Right atrium auricular region (tissue), 2 donors: ENCODE measurements at places on chromosomes 5 and 9.
A peak's percentile ranks its signal among the peaks of the same experiment; 100 is the strongest.

GRCh38 chr5:102536323-102536928 lies 37.6 kb upstream of the SLCO6A1 start:
- DNase-seq = no peak

GRCh38 chr9:123629531-123629930 lies 273.5 kb downstream of the CRB2 start:
- DNase-seq = no peak

DNA sequence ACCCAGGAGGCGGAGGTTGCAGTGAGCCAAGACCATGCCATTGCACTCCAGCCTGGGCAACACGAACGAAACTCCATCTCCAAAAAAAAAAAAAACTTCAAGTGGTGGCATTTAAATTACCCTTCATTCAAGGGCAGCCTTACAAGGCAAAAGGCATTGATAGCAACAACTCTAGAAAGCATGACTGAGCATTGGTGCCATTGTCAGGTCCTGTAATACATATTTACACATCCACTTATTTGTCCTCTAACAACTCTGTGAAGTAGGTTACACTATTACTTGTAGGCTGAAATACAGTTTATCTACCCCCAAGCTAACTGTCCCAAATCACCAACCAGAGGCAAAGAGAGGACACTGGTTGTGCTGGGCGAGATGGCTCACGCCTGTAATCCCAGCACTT lies 52.7 kb upstream of the LARP1 start:
- no peak for DNase-seq

- no peak for DNase-seq
Measured at GRCh38 chr5:72600391-72600981, 93.3 kb upstream of the ZNF366 start.

- DNase-seq = no peak
Measured at GRCh38 chr9:5617749-5618148, 11.2 kb upstream of the RIC1 start.

DNA sequence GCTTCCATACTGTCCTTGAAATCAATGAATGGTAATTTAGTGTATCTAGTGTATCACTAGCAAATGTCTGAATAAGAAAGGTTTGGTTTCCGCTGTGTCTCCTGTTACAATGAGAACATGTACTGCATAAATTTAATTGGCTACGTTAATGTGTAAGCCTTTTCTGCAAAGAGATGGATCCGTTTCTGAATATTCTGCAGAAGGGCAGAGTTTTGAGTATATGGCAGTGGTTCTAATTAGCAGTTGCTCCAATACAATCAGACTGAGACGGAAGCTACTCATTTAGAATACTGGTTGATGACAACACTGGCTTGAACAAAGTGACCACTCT lies 555 bp upstream of the PCDHGC4 start:
- peak; percentile 1 for DNase-seq

DNA sequence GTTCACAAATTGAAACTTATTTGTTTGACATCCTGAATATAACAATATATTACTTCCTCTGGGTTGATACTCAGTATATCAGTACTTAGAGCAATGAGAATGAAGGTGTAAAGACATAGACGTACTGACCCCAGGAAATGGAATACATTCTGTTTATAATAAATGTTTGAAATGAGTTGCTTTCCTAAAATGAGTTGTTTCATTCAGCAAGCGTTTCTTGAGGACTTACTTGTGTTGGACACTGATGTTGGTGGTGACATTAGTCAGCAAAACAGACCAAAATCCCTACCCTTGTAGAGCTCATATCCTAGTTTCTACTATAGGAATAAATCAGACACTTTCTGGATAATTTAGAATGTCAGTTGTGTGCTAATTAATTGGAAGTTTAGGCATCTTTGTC lies 184.3 kb downstream of the ZDHHC21 start:
- no peak for DNase-seq

- DNase-seq = no peak
Measured at GRCh38 chr5:168796593-168797580, 217.7 kb upstream of the PANK3 start.

GRCh38 chr5:85182344-85182743 lies 797.7 kb upstream of the EDIL3 start:
- no peak for DNase-seq

DNA sequence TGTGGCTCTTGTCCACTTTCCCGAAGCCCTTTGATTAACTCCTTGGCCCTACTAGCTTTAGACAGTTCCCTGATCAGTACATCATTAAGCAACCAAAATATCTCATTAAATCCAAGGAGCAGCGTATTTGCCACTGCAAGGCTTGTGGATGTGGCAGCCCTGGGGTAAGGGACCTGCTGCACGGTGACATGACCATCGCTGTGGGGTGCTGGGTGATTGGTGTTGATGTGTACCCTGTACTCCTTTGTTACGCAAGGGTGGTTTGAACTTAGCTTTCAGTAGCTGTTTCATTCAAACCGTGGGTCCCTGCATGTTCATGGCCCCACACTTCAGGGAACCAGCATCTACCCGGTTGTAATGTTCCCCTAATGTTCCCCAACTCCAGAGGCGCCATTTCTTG lies 41.0 kb downstream of the OTULIN start:
- no peak for DNase-seq

DNA sequence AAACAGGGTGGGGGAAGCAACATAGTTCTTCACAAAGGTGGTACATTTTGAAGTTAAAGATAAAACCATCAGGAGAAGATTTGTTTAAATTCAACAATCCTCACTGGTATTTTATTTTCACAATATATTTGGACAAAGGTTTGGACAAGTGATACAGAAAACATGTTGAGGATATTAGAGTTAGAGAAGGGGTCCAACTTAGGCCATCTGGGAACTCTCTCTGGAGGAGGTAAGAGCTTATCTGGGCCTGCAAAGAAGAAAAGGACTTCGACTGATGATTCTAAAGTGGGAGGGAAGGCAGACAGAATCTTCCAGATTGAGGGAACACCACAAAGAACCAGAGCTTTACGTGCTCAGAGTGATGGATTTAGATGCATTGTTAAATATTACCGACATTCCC lies 58.5 kb downstream of the SGCD start:
- no peak for DNase-seq

DNA sequence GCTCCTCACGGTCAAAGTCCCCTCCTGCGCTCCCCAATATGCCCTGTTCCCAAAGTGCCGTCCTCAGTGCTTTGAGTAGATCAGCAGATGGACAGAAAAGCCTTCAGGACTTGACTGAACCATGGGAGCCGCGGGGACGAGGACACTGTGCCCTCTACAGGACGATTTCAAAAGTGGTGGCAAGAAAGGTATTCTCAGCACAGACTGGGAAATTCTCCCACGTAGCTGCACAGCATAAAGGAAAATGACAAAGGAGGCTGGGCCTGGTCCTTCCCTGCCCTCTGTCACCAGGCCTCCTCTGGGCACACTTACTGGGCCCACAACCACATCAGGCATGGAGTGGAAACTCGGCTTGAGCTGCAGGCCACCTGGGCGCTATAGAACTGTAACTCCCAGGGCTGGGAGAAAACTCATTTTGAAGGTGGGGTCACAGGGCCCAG lies 16.7 kb upstream of the MTMR12 start:
- peak; percentile 81 for DNase-seq

- DNase-seq = no peak
Measured at GRCh38 chr5:96834016-96834415, 26.3 kb upstream of the ERAP1 start.

GRCh38 chr9:124267271-124267807 lies 9.6 kb downstream of the NEK6 start:
- DNase-seq = no peak

GRCh38 chr5:68368311-68369022 lies 152.9 kb downstream of the PIK3R1 start:
- no peak for DNase-seq

DNA sequence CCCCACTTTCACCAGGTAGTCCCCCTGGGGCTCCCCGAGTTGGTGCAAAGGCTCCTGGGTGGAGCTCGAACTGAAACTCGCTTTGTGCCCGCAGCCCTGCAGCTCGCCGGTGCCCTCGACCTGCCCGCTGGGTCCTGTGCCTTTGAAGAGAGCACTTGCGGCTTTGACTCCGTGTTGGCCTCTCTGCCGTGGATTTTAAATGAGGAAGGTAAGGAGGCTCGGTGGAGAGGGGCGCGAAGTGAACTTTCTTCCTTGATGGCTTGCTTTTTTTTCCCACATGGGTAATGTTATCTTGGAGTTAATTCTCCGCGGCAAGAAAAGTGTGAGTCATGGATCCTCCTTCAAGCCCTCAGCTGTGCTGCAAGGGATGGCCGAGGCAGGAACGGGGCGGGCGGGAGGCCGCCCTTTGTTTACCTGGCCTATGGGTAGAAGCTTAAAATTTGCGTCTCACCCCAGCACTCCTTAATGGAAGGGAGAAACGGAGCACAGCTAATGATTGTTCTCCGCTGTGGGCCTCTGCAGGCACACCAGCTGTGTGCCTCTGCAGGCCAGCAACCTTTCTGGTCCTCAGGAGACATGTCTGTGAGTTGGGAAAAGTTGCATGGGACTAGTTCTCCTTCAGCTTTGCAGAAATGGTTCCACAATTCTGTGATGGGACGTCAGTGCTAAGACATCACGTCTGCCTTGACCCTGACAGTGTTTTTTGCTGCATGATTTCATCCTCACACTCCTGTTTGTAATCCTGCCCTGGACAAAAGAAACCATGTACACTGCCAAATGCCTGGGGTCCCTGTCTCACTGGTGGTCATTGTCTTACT lies 1.1 kb downstream of the MAMDC2 start:
- DNase-seq = no peak

DNA sequence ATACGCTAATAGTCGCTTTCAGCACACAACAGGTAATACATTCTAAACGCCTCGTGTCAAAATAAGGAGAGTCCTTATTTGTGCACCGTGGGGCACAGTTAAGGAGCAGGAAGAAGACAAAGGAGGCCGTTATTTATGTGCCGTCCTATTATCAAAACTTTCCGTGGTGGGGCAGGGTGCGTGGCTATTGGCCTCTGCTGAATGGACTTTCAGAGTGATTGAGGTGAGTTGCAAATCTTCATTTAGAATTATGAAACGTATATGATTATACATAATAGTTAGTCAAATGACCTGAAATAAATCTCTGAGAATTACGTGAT lies 833 bp downstream of the C5orf24 start:
- DNase-seq = no peak

DNA sequence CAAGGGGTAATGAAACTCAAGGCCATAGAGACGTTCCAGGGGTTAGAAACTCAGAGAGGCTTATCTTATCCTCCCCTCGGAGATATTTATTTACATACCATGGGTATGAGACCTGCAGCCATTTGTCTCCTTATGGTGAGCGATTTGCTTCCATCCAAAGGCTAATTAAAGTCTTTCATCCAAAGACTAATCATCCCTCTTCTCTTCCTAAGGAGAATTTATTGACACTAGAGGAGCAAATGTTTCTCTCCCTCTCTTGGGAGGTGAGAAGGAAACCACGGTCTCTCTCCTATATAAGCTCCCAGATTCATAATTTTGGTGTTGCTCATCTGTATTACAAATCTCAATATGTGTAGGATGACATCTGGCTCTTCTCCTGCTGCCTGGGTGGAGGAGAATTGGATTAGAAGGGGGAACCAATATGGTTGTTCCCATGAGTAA lies 31.0 kb upstream of the RPS23 start:
- no peak for DNase-seq

GRCh38 chr5:91641730-91642350 lies 258.7 kb upstream of the ARRDC3 start:
- no peak for DNase-seq

GRCh38 chr9:114216976-114217375 lies 61.6 kb downstream of the COL27A1 start:
- DNase-seq = no peak

DNA sequence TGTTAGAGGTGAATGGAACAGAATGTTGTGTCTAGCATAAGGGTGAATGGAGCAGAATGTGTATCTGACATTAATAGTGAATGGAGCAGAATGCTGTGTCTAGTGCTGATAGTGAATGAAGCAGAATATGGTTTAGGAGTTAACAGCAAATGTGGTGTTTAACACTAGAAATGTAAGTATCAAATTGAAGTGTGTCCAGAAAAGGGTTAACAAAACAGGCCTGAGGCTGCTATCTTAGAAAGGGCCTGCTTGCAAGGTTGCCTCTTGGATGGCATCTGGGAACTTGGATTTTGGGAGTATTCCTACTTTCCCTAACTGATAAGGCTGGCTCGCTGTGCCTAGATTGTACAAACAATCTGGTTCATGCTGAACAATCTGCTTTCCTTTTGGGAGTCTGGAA lies 76.1 kb downstream of the G3BP1 start:
- no peak for DNase-seq

DNA sequence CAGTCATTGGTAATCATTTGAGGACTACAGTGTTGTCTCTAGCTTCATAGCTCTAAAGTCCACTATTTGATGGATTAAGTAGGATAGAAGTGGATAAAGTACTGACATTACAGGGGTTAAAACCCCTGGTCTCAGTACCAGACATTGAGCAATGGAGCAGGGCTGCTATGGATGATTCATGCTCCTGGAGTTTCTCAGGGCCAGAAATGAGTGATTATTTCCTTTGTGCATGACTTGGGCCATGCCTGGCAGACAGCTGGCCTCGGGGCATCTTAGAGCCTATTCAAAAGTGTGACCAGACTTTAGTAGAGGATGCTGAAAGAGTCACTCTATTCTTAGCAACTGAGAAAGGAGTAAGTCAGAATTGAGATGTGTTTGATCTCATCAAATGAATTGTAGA lies 350.7 kb upstream of the TLE4 start:
- no peak for DNase-seq

DNA sequence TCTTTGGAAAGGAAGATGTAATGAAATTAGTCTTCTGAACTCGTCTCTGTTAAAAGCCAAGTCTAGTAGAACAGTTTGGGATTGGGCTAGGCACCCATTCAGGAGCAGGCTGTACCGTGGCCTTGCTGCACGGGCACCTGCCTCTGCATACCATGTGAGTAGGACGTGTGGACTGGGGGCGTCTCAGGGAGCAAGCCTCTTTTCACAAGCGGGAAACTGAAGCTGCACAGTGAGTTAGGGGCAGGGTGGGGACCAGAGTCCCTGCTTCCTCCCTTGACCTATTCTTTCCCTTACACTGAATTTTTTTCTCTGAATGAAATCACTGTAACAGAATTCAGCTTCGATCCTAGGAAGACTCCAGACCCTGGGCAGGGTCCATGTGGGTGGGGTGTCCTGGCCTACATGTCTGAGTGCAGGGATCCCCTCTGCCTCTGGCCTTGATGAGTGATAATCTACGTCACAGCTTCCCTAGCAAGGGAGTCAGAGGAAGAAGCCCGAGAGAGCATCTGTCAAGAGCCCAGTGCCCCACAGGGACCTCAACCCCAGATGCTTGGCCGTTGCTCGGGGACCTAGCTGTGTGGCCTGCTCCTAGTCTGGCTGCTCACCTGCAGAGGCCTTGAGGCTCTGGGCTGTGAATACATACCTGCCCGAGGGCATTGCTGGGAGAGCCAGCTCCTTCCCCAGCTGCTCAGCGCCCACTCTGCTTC lies 15.1 kb downstream of the PHF2 start:
- DNase-seq = no peak

- DNase-seq = no peak
Measured at GRCh38 chr5:11046160-11046559, 285.1 kb upstream of the DAP start.

- DNase-seq = no peak
Measured at GRCh38 chr5:95611396-95611795, 8.5 kb upstream of the GPR150 start.
